Liver (tissue), 10 donors: ENCODE measurements at places on chromosomes 7 and 10. TPM values are rescaled to one million over a fixed set of nuclear protein-coding genes. Genes with fewer than 3 reads are reported as not detected.
A peak's percentile ranks its signal among the peaks of the same experiment; 100 is the strongest.

- H3K27me3 ChIP-seq = no peaks in the 10 kb centered on the region
- no peaks in the 10 kb centered on the region for H3K4me1 ChIP-seq
- no peak for DNase-seq
- no peak overlapping the region for H3K27ac ChIP-seq
- H3K4me3 ChIP-seq = no peak overlapping the region
Observed at GRCh38 chr7:68276725-68277124, 1280.1 kb downstream of the TYW1 start.

DNA sequence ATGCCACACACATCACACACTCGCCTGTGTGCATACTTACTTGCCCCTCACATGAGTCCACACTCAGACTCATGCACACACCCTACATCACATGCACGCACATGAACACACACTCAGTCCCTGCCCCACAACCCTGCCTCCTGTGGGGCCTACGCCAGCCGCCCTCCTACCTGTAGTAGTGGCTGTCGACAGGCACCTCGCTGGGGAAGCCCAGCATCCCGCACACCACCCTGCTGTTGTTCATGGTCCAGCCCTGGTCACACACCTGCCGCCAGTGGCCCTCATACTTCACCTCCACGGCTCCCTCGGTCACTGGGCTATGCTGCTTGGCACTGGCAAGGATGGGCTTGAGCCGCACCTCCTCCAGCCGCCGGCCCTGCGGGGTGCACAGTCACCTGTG lies 7.2 kb downstream of the LOXL4 start:
- H3K36me3 ChIP-seq = no peaks in the 10 kb centered on the region
- H3K4me1 ChIP-seq = no peaks in the 10 kb centered on the region
- DNase-seq = no peak
- no peak overlapping the region for H3K4me3 ChIP-seq
- H3K27ac ChIP-seq = no peak overlapping the region
- H3K27me3 ChIP-seq = no peaks in the 10 kb centered on the region

DNA sequence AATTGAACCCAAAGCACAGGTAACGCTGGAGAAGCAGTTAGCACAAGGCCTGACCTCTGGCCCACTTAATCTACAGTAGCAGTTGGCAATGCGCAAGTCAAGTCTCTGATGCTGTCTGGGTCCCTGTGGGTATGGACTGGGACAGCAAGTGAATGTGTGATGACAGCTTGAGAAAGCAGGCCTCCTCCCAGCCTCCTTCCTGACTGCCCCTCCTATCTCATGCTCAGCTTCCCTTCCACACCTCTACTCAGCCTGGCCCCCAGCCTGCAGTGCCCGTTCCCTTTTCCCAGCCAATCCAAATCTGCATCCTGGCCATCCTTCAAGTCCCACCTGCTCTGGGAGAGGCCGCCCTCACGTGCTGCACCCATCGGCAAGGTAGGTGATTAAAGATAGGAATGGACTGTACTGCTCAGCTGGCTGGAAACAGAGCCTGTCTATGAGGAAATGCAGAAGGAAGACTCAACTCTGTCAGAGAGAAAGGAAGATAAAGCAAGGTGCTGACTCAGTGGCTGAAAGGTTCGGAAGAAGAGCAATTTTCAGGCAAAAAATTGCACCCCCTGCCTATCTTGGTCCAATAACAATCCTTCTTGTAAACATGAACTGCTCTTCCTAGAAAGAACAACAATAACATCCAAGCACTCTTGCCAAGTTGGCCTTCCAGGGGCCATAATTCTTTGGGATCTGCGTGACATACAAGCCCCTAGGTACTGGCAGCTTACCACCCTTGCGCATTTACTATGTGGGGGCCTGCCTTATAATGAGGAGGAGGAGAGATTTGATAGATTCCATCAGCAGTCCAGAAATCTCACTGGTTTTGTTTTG lies 16.6 kb upstream of the FGFR2 start:
- H3K4me3 ChIP-seq = no peak overlapping the region
- H3K27me3 ChIP-seq = no peaks in the 10 kb centered on the region
- no peak for DNase-seq

GRCh38 chr7:140263277-140263676 lies 86.5 kb upstream of the KDM7A start:
- no peak overlapping the region for H3K27ac ChIP-seq
- no peaks in the 10 kb centered on the region for H3K27me3 ChIP-seq
- no peak for DNase-seq
- no peaks in the 10 kb centered on the region for H3K36me3 ChIP-seq

DNA sequence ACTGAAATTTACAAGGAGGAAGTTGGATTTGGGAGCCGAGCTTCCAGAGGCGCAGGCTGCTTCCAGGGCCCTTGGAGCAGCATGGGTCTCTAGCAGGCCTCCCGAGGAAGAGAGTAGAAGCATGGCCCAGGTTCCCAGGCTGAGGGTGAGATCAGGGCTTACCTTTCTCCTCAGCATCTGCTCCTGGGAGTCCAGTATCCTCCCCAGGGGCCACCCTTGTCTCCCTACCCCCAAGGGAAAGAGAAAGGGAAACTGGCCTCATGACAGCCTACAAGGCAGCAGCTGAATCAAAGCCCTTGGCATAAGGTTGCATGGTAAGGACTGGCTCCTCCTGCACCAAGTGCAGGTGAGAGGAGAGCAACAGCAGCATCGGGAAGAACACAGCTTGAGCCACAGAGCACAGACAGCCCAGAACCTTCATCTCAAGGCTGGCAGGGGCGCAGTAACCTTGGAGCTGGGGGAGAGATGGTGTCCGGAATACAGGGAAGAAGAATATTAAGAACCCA lies 114.5 kb downstream of the MARCHF5 start:
- no peaks in the 10 kb centered on the region for H3K27me3 ChIP-seq
- no peaks in the 10 kb centered on the region for H3K36me3 ChIP-seq
- H3K4me1 ChIP-seq = no peaks in the 10 kb centered on the region
- no peak overlapping the region for H3K27ac ChIP-seq
- no peak for DNase-seq
- H3K4me3 ChIP-seq = no peak overlapping the region

DNA sequence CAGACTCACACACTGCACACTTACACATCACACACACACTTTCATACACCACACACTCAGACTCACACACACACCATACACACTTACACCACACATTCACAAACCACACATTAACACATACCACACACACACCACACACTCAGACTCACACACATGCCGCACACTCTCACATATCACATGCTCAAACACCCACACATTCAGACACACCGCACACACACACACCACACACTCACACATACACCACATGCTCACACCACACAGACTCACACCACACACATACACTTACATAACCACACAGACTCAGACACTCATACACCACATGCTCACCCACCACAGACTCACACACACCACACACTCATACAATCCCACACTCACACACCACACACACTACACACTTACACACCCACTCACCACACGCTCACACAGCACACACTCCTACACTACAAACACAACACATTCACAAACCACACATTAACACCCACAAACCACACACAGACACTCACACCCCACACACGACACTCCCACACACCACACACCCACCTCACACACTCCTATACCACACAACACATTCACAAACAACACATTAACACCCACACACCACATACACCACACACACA lies 125.4 kb downstream of the EVX1 start:
- H3K27me3 ChIP-seq = no peaks in the 10 kb centered on the region
- DNase-seq = no peak
- no peaks in the 10 kb centered on the region for H3K4me1 ChIP-seq
- H3K4me3 ChIP-seq = no peak overlapping the region

GRCh38 chr7:138245216-138245615 lies 169.0 kb downstream of the AKR1D1 start:
- no peak overlapping the region for H3K4me3 ChIP-seq
- H3K27me3 ChIP-seq = no peaks in the 10 kb centered on the region
- peak overlapping the region; percentile 53 for H3K27ac ChIP-seq

- H3K27ac ChIP-seq = no peak overlapping the region
- H3K27me3 ChIP-seq = no peaks in the 10 kb centered on the region
- H3K4me1 ChIP-seq = no peaks in the 10 kb centered on the region
- no peaks in the 10 kb centered on the region for H3K36me3 ChIP-seq
- DNase-seq = no peak
Observed at GRCh38 chr10:22222236-22223190, 4.7 kb upstream of the EBLN1 start.

DNA sequence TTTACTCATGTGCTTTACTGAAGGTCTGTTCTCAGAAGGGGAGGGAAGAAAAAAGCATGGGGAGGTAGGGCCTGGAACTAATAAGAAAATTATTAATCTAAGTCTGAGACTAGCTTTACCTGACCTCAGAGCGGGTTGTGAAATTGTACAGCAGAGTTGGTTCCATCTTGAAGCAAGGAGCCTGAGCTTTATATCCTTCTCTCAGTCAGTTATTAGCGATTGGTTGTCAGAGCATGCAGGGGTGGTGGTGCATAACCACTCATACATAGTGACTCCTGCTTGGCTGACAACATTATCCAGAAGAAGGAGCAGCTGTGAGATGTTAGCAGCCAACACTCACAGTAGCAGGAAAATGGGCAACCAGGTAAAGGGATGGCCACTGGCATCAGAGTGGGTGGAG lies 976.3 kb upstream of the LRRTM3 start:
- no peak for DNase-seq
- H3K4me1 ChIP-seq = no peaks in the 10 kb centered on the region
- H3K27me3 ChIP-seq = no peaks in the 10 kb centered on the region
- no peak overlapping the region for H3K27ac ChIP-seq

GRCh38 chr7:18361756-18362155 lies 133.8 kb upstream of the HDAC9 start:
- H3K4me3 ChIP-seq = no peak overlapping the region
- no peaks in the 10 kb centered on the region for H3K36me3 ChIP-seq
- DNase-seq = no peak
- H3K27me3 ChIP-seq = no peaks in the 10 kb centered on the region
- H3K4me1 ChIP-seq = no peaks in the 10 kb centered on the region
- no peak overlapping the region for H3K27ac ChIP-seq

Gene SLC35G1
- polyA plus RNA-seq = 2.2 TPM

Gene CPED1
- polyA plus RNA-seq = 11.1 TPM

Gene COL13A1
- 0.17 TPM for polyA plus RNA-seq

Gene NODAL
- not detected for polyA plus RNA-seq

Gene FKBP9
- polyA plus RNA-seq = 20.2 TPM

Gene ZNF488
- not detected for polyA plus RNA-seq
